SIG-M5 (cell line): ENCODE measurements at places on chromosomes 2 and 18.

GRCh38 chr2:237909075-237909695 is 49.8 kb downstream of the RAMP1 start:
- no peak for DNase-seq

- no peak for DNase-seq
Measured at GRCh38 chr2:96552315-96553175, 16.0 kb downstream of the ARID5A start.

DNA sequence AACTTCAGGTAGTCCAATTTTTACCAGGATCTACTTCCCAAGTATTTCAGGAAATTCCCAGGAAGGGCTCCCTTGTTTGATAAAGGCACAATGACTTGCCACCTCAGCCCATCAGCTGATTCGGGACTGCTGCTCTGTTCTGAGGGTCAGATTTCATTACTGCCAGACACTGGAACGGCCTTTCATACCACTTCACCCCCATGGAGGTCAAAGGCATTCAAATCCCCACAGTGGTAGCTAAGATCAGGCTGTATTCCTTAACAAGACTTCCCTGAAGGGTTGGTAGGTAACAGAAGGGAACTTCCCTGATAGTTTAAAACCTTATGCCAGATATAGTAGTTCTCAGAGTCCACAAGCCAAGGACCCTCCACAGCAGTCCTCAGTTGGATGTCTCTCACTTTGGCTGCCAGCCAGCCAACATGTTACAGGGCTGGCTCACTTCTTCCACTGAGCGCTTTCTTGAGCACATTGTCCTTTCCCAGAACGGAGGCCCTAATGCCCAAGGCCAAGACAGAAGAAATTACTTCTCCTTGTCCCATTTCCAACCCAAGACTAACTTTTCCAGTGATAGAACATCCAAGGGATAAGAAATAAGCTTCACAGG is 40.0 kb upstream of the GLS start:
- no peak for DNase-seq

DNA sequence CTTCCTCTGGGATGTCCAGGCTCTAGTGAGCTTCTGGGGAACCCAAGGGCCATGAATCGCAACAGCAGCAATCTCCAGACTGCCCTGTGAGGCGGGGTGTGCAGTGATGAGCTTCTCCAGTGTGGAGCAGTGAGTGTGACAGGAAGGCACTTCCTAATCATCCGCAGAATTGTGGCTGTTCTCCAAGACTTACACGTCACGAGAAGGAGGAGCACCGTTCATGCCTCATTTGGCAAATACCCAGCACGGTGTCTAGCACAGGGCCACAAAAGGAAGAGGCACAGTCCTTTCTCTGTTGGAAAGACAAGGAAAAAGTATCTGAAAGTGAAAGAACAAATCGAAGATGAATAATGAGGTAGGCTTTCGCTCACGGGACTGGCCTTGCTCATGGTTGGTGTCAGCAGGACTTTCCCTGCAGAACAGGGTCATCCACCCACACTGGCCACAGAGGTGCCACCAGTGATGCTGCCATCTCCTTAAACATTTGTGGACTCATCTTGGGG is 125.1 kb upstream of the HAAO start:
- no peak for DNase-seq

DNA sequence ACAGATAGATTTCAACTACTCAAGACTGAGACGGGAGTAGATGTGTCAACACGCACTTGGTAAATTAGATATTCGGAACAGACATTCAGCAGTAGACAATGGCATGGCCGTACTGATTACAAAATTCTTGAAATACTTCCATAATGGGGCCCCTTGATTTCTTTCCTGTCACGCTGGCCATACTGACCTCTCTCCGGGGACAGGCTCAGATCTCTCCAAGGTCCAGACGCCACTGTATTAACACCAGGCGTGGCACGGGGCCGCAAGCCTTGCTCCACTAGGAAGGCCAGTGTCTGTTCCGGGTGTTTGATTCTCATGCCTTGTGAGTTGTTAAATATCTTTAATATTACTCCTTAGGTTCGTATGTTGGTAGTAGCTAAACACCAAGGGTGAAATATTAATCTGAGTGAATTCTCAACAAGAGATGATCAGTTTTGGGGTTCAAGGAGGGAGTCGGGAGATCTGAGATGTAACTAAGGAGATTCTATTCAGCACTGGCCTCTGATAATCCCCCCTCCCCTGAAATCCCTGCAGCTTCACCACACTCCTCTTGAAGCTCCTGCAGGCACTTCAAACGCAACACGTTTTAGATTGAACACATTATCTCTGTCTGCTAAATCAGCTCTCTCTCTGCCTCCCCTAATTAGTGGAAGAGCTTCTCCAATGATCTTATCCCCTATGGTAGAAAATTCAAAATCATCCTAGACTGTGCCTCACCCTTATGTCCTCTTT is 2.2 kb upstream of the EHD3 start:
- no peak for DNase-seq

- DNase-seq, result no peak
Measured at GRCh38 chr2:176652300-176653182, 383.3 kb downstream of the MTX2 start.

GRCh38 chr2:118714118-118714517 is 133.3 kb downstream of the EN1 start:
- no peak for DNase-seq

GRCh38 chr2:208541989-208542464 is 135.4 kb downstream of the PTH2R start:
- DNase-seq, result no peak

GRCh38 chr18:6414118-6414722 is 491 bp downstream of the L3MBTL4 start:
- no peak for DNase-seq

DNA sequence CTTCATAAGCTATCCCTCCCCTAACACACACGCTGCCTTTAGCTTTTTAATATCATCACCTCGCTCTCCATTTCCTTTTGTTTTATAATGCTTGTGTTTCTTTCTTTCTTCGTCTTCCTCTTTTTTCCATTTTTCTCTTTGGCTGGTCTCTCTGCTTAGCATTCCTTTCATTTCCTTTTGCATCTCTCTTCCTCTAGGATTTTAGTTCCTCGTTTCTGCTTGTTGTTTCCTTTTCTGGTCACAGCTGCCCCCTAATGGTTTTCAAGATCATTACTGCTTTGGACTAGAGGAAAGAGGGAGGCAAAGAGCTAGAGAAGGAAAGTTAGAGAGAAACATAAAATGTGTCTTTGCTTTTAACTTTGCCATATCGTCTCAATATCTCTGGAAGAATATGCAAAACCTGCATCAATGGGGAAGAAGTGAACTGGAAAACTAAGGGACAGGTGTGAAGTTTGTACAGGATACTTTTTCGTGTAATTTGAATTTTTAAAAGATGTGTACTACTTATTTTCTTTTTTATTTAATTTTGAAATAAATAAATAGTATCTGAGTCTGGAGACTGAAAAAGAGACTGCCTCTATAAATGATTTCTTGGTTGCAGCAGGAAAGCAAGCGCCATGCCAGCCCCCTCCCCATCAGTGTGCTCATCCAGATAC is 6.3 kb upstream of the NRP2 start:
- no peak for DNase-seq

DNA sequence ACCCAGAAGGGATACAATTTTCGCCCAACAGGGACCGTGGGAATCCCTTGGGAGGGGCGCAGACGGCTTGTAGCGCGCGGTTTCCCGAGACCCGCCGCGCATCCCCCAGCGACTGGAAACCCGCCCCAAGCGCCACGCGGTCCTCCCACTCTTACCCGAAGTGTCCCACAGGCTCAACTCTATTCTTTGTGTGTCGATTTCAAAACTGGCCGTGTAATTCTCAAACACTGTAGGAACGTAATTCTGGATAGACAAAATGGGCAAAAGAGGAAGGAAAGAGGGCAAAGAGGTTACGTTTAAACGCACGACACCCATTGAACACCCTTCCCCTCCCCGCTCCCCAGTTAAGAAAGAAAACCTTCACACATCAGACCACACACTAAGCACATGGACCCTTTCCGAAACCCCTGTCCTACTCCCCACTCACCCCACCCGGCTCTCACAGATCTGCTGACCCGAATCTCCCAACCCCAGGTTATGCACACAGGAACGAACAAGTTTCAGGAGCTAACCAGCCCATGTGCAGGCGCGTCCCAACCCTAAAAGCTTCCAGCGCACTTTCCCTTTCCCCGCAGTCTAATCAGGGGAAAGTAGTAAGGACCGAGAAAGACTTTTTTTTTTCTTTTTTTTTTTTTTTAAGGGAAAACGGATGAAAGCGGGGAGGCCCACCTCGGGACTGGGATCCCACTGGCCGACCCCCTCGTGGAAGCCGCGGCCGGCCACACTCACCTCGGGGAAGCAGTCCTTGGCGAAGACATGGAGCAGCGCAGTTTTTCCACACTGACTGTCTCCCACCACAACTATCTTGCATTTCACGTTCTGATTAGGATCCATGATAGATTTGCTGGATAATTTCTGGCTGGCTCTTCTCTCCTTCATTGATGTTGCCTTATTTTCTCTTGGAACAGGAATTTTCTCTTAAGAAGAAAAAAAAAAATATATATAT is 655 bp downstream of the RND3 start:
- DNase-seq, result no peak

DNA sequence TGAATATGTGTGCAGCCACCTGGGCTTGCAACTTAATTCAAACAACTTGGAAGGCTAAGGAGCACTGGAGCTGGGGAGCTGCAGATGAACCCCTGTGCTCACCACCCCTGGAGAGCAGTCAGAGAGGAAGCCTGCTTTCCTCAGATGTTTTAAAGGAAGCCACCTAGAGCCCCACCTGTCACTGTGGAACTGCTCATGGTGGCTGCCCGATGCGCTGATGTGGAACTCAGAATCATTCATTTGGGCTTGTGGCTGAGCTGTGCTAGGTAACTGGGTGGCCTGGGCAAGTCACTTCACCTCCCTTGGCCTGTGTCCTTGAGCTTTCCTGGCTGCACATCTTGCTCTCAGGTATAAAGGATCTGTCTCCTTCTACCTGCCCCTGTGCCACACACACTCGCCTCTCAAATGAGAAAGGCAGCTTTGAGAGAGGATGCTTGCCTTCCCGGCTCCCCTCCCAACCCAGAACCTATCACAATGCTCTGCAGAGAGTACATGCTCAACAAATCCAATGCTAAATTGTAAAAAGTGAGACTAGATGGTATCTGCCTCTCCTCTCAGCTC is 41.3 kb downstream of the BCL11A start:
- no peak for DNase-seq

GRCh38 chr2:20415511-20415918 is 31.4 kb upstream of the RHOB start:
- DNase-seq, result no peak

- DNase-seq, result no peak
Measured at GRCh38 chr2:182463760-182464159, 36.9 kb upstream of the PDE1A start.
